ENCODE measurements at places on chromosomes 5 and 9. TPM values are rescaled to one million over a fixed set of nuclear protein-coding genes. Genes with fewer than 3 reads are reported as not detected.
A peak's percentile ranks its signal among the peaks of the same experiment; 100 is the strongest.

Gene PTGDS
- 22.1 TPM for total RNA-seq

GRCh38 chr5:111472096-111472495, 40.2 kb downstream of the STARD4 start:
- H3K4me1 ChIP-seq = no peaks in the 10 kb centered on the region
- no peak overlapping the region for H3K4me3 ChIP-seq
- H3K36me3 ChIP-seq = peaks cover 35% of the 10 kb centered on the region

Gene TAF11L4
- not detected for total RNA-seq

Gene NTNG2
- total RNA-seq = 6.6 TPM

Gene SLC25A2
- 0.42 TPM for total RNA-seq

- no peak overlapping the region for H3K27ac ChIP-seq
- H3K4me1 ChIP-seq = no peaks in the 10 kb centered on the region
- no peaks in the 10 kb centered on the region for H3K27me3 ChIP-seq
- H3K36me3 ChIP-seq = no peaks in the 10 kb centered on the region
- H3K4me3 ChIP-seq = no peak overlapping the region
Measured at GRCh38 chr9:22813529-22813928, 366.9 kb downstream of the DMRTA1 start.

DNA sequence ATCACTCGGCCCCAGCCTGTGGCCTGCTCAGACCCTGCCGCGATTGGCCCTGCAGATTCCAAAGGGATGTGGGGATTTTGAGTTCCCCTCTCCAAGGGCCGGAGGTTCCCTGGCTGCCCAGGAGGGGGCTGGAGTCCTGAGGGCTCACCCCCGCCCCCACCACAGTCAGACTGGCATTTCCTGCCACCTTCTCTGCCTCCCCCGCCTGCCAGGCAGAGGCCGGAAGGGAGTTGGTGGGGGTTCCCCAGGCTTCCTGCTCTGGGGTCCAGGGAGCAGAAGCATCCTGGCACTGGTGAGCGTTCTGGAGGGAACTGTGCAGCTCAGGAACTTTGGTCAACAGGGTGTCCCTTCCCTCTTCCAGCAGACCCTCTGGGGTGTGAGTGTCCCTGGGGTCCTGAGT, 70.6 kb downstream of the RXRA start:
- H3K27me3 ChIP-seq = peaks cover 1% of the 10 kb centered on the region
- H3K27ac ChIP-seq = peak overlapping the region; percentile 83
- peak; percentile 52 for DNase-seq
- H3K36me3 ChIP-seq = no peaks in the 10 kb centered on the region
- peaks cover 37% of the 10 kb centered on the region for H3K4me1 ChIP-seq

Gene MYOZ3
- total RNA-seq = not detected

Gene TMEM161B
- total RNA-seq = 23.0 TPM

- no peak overlapping the region for H3K4me3 ChIP-seq
- no peaks in the 10 kb centered on the region for H3K4me1 ChIP-seq
- H3K36me3 ChIP-seq = no peaks in the 10 kb centered on the region
- DNase-seq = no peak
- H3K27me3 ChIP-seq = peaks cover 2% of the 10 kb centered on the region
Measured at GRCh38 chr9:75213765-75214164, 125.5 kb downstream of the OSTF1 start.

Gene PHAX
- total RNA-seq = 34.1 TPM

Gene PBX3
- total RNA-seq = 21.5 TPM

Gene PRKACG
- total RNA-seq = not detected

Gene FOXD4L6
- total RNA-seq = not detected

DNA sequence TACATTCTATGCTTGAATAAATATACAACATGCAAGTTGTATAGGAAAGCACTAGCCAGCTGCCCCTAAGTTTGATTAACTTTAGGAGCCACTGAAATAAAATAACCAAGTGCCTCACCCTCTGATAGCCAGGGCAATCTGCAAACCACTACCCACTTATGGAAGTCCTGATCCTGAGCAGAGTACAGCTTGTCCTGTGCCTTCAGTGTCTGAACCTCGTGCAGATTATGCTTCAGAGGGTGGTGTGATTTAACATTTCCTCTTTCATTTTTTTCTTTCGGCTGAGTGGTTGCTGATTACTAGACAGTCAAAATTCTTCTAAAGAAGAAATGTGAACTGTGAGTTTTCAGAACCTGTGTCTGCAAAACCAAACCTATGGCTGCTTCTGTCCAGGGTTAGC, 327.7 kb downstream of the PIK3R1 start:
- no peak for DNase-seq
- H3K4me1 ChIP-seq = no peaks in the 10 kb centered on the region

DNA sequence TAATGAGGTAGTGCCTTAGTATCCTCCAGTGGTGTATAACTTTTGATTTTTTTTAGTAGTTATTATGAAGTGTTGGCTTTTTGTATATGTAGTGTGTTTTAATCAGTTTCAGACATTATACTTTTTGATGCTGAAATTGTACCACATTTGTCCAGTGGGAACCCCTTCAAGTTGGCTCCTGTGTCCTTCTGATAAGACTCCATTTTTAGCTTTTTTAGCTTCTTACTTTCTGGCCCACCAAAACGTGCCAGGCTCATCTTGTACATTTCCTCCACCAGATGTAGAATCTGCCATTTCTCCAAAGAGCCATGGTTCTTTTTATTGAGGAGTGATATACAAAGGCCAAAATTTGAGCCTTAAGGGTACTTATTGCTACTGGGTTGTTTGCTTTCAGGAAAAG, 84.4 kb downstream of the PBX3 start:
- no peak for DNase-seq
- H3K4me3 ChIP-seq = no peak overlapping the region

DNA sequence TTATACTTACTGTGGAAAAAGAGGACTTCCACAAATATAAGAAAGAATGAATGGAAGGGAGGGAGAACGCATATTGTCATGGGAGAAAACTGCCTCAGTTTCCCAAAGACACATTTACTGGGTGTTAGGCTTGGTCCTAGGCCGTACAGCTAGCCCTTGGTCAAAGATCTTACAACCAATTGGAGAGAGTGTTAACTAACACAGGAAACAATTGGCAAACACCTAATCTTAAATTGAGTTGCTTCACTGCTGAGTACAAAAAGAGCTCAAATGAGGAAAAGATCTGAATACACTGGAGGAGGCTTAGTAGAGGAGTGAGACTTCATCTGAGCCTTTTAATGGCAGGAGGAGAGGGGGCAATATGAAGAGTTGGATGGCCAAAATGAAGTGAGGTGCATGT, 161.7 kb downstream of the GLIS3 start:
- H3K4me1 ChIP-seq = no peaks in the 10 kb centered on the region
- H3K36me3 ChIP-seq = no peaks in the 10 kb centered on the region
- H3K27me3 ChIP-seq = peaks cover 6% of the 10 kb centered on the region
- H3K27ac ChIP-seq = no peak overlapping the region
